ENCODE measurements at places on chromosomes 2 and 18.

- DNase-seq, result no peak
Observed at GRCh38 chr2:110869472-110870446, 137.4 kb downstream of the ACOXL start.

DNA sequence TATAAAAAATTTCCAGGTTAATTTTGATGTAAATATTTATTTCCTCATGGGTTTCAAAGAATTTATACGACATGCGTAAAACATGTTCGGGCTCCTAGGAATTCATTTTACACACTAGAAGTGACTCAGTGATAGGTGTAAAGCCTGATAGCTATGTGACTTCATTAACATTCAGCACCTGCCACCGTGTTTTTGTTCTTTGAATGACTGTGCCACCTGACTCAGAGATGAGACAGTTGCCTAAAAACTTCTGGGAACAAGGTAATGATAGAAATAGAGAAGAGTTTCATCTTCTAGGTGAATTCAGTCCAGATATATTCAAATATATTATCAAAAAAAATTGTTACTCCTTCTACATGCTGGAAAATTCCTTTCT lies 10.0 kb downstream of the IL1R2 start:
- DNase-seq, result no peak

DNA sequence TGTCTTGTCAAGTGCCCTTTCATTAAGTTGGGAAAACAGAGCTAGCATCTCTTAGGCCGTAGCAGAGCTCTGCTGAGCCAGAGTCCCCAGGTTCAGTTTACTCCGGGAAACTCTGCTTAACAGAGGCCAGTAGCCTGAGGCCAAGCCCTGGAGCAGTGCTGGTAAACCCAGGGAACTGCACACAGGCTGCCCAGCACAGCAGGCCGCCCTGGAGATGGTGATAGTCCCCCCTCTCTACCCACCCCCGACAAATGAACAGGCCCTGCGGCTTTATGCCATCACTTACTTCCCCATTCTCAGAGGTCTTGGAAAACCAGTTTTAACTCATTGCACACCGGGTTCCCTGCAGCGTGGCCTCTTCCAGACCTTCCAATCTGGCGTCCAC lies 3.5 kb downstream of the CNNM4 start:
- peak; percentile 81 for DNase-seq

DNA sequence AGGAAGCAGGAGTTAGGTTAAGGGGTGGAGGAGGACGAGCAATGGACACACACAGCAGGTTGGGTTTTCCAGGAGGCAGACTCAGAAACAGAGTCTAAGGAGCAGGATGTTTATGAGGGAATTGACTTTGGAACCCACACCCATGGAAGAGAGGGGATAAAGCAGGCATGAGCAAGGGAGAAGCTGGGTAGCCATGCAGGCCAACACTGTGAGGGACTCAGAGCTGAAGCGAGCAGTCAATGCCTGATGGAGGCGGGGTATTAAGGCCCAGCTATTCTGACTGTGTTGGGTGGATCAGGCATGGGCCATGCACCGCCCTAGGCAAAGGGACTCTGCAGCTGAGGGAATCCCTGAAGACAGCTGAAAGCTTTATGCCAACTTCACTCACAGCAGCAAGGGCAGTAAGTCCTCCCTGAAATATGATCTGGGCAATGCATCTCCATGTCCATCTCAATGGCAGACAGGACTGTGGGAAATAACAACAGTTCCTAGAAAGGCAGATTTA lies 37.6 kb downstream of the TEX51 start:
- DNase-seq, result no peak

DNA sequence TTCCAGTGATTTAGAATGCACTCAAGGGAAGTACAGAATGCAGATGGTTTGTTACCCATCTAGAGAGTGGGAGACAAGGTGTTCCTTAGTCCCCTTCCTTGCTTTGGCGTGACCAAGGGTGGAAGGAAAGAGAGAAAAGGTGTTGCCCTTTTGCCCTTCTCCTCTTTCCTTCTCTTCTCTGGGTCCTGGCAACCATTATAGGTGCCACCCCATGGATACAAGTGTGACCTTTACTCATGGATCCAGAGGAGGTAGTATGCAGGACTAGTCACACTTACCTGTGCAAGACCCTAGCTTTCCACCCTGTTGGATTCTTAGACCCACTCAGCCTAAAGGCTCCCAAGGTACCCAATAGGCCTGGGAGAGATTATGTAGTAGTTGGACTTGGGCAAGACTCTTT lies 11.6 kb upstream of the RBFA start:
- DNase-seq, result peak; percentile 40

GRCh38 chr2:27763907-27764267 lies 7.6 kb upstream of the MRPL33 start:
- DNase-seq, result no peak

GRCh38 chr2:239035361-239035814 lies 187.5 kb downstream of the TWIST2 start:
- peak; percentile 23 for DNase-seq

- DNase-seq, result no peak
Observed at GRCh38 chr2:56082665-56083064, 101.1 kb upstream of the CCDC85A start.

- DNase-seq, result no peak
Observed at GRCh38 chr2:151299920-151300539, 10.6 kb upstream of the NMI start.

DNA sequence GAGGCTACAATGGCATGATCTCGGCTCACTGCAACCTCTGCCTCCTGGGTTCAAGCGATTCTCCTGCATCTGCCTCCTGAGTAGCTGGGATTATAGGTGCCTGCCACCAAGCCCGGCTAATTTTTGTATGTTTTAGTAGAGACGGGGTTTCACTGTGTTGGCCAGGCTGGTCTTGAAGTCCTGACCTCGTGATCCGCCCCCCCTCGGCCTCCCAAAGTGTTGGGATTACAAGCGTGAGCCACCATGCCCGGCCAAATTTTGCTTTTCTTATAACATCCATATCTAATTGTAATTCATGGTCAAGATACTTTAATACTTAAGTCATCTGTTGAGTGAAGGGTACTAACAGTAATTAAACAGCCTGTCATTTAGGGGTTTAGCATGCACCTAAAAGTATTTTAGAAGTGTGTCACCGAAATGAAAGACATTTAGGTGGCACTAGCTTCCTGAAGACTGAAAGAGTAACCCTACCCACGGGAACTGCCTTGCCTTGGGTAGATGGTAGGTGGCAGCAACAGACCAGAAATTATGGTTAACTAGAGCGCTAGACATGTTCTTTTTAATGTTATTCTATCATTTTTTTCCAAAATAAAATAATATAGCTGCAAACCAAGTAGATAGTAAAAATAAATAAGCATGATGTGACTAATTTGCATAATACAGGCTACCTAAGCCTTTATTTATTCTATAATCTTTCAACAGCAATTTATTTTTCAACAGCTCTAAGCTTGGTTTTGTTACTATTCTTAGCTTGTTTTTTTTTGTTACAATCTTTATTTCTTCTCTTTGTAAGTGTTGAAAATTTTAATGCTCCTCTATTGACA lies 8.6 kb upstream of the ACYP2 start:
- peak; percentile 35 for DNase-seq

GRCh38 chr18:26686532-26686931 lies 138.2 kb upstream of the KCTD1 start:
- DNase-seq, result no peak

- DNase-seq, result no peak
Observed at GRCh38 chr2:1730015-1730927, 14.0 kb downstream of the PXDN start.

DNA sequence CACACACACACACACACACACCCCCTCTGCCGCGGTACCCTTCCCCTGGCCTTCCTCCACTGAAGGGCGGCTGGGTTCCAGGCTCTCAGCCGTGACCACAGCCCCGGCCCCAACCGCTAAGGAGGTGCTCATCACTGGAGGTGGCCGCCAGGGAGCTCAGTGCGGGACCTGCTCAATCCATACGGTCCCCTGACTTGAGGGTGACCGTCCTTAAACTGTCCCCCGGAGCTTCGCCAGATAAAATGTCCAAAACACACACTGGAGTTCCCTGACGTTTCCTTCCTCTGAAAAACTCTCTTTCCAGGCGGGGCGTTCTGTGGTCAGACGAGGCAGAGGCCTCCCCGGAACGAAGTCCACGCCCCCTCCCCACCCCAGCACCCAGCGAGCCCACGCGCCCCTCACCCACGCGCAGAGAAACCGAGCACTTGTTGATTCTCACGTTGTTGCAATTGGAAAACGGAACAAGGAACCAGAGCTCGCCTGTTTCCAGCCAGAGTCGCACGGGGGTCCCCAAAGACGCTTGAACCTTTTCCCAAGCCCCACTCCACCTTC lies 1.4 kb downstream of the MBP start:
- no peak for DNase-seq

GRCh38 chr2:7609556-7609955 lies 692.3 kb downstream of the RNF144A start:
- DNase-seq, result no peak

DNA sequence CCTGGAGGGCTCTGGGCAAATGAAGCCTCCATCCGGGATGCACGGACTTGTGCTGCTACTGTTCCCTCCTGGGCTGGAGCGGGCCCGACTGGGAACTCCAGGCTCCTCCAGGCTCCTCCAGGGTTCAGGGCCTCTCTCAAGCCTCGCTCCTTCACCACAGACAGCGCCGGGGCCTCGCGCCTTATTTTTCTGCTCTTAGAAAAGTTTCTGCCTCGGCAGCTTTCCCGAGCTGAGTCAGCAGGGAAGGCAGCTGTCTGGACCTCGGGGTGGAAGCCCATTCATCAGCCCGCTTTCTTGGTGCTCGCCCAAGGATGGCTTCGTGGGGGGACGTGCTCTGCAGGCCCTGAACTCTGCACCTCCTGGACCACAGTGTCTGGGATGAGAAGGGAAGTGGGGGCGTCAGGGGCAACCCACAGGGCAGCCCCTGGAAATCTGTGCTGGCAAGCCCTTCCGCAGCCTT lies 12.9 kb upstream of the TEX51 start:
- no peak for DNase-seq

DNA sequence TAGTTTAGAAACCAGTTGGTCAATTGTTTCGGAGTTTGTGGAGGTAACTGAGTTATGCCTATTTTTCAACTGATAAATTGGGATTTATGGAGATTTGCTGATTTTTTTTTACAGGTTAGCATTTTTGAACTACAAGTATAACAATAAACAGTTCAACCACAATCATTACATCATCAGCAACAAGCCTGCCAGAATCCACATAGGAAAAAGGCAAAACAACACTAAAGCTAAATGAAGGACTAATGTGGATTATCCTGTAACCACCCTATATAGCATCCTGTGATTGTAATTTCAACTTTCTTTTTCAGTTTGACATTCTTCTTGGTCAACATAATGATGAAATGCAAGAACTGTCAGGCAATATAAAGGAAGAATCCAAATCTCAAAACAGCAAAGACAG lies 76.5 kb downstream of the CCDC102B start:
- no peak for DNase-seq

DNA sequence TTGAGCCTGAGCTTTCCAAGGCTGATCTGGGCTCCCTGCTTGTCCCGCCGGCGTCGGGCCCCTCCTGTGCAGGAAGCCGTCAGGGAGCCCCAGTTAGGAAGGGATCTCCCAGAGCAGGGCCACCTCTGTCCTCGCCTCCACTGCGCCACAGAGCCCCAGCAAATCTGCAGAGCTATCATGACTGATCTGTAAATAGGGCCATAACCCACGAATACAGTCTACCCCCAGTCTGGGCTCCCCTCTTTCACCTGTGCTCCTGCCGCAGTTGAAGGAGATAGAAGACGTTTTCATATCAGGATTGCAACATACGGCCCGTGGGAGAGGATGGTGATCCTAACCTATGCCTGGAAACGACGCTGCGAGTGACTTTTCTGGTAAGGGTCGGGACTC lies 138.7 kb downstream of the PTGR3 start:
- DNase-seq, result no peak

- peak; percentile 84 for DNase-seq
Observed at GRCh38 chr2:20411361-20411894, 35.4 kb upstream of the RHOB start.

GRCh38 chr2:207490441-207490840 lies 39.3 kb upstream of the CREB1 start:
- DNase-seq, result no peak

DNA sequence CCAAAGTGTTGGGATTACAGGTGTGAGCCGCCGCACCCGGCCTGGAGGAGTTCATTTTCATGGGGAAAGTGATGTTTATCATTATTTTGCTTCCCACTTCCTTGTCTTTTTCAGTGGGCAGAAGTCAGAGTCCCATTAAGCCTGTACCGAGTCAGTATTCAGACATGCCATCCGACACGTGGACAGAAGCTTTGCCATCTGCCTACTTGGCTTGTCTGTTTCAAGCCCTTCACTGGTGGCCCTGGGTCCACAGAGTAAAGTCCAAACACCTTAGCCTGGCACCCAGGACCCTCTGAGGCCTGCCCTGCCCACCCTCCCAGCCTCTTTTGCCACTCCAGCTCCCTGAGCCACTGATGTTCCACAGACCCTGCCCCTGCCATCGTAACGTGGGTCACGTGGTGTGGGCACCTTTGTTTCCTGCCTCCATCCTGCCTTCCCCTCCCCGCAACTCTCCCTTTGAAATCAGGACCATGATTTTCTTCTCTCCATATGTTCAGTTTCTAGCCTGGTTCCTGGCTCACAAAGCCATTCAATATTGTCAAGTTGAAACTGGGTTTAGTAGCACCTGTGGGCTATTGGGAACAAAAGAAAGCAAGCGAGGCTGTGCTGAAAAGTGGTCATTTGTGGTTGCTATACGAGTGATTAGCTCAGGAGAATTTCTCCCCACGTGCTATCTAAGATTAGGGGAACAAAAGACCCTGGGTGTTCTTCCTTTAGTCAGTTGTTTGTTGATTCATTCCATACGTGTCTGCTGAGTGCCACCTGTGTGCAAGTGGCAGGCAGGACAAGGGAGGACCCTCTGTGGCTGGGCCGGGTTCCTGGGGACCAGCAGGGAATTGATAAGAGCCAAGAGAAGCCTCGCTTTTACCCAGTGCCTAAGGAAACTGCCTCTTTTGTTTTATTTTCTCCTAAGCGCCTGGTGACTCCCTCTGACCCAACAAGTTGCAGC lies 5.1 kb upstream of the ODC1 start:
- no peak for DNase-seq

- DNase-seq, result no peak
Observed at GRCh38 chr2:112593736-112594135, 9.3 kb downstream of the CHCHD5 start.

- no peak for DNase-seq
Observed at GRCh38 chr2:77434880-77435279, 87.3 kb downstream of the LRRTM4 start.

DNA sequence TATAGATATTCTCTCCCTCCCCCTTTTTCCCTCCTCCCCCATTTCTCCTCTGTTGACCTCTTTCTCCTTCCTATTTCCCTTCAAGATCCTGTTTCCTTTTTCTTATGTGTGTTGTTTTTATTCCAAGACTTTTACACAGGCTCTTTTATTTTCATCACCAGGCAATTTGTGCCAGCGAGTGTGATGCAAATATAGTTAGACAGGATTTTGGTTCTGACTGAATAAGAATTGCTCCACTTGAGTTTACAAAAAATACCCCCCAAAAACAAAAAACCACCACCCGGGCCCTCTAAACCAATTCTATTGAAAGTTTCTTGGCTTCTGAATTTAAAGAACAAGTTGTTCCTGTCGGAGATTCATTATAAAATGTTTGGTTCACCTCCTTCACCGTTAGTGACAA lies 50.9 kb upstream of the MAPK4 start:
- no peak for DNase-seq

GRCh38 chr18:50830544-50830943 lies 10.7 kb upstream of the MRO start:
- DNase-seq, result no peak

GRCh38 chr2:44169155-44169898 lies 652 bp downstream of the PPM1B start:
- DNase-seq, result no peak
